Iris pigment epithelial cell (primary cell): ENCODE measurements at places on chromosomes 16 and 17.

DNA sequence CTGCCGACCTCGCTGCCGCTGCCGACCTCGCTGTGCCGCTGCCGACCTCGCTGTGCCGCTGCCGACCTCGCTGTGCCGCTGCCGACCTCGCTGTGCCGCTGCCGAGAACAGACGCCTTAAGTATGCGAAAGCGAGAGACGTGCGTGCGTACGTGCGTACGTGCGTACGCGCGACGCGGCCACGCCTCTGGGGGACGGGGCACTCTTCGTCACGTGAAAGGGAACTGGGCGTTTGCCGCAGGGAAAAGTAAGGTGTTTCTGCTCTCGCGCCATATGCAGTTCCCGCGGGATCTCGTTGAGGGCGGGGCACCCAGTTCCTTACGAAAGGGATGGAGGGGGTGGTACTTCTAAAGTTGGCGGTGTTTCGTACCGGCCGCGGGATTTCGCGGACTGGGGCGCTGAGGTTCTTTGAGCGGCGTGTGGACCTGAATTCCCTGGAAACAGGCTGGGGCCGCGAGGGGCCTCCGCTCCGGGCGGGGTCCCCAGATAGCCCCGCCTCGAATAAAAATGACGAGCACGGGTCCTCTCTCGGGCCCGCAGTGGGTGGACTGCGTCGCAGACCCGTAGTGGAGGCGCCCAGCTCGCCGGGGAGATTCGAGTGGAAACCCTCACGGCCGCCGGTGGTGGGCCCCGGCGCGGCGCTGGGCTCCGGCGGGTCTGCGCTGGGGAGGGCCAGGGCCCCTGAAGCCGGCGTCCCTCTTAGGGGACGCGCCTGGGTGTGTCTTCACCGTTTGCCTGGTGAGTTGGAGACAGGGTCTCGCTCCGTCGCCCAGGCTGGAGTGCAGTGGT is at the start of gene EIF4A3:
Gene EIF4A3, minus strand, starts transcription at position 94 of the 788 bp plus-strand sequence. CDS start 167 bp downstream, outside the sequence.
- peak; percentile 100 for DNase-seq

DNA sequence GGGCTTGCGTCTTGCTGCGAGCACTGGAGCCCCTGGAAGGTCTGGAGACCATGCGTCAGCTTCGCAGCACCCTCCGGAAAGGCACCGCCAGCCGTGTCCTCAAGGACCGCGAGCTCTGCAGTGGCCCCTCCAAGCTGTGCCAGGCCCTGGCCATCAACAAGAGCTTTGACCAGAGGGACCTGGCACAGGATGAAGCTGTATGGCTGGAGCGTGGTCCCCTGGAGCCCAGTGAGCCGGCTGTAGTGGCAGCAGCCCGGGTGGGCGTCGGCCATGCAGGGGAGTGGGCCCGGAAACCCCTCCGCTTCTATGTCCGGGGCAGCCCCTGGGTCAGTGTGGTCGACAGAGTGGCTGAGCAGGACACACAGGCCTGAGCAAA is 7.4 kb downstream of the MPG start:
- DNase-seq = no peak

- DNase-seq = peak; percentile 72
These were observed 6.1 kb downstream of the GDE1 start for GRCh38 chr16:19515757-19516156.

DNA sequence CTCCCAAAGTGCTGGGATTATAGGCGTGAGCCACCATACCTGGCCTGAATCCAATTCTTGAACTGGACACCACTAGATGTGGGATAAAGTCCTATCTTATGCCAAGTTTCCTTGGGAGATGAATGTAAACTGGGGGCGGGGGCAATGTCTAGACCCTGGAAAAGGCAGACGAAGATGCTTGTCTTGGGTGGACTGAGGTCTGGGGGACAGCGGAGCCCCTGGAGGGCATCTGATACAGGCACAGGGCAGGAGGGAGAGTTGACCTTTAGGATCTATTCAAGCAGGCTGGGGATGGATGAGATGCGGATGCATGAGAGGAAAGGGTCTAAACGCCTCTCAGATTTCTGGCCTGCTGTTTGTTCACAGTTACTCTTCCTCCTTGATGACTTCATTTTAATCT is 11.7 kb downstream of the C1QTNF1 start:
- no peak for DNase-seq

DNA sequence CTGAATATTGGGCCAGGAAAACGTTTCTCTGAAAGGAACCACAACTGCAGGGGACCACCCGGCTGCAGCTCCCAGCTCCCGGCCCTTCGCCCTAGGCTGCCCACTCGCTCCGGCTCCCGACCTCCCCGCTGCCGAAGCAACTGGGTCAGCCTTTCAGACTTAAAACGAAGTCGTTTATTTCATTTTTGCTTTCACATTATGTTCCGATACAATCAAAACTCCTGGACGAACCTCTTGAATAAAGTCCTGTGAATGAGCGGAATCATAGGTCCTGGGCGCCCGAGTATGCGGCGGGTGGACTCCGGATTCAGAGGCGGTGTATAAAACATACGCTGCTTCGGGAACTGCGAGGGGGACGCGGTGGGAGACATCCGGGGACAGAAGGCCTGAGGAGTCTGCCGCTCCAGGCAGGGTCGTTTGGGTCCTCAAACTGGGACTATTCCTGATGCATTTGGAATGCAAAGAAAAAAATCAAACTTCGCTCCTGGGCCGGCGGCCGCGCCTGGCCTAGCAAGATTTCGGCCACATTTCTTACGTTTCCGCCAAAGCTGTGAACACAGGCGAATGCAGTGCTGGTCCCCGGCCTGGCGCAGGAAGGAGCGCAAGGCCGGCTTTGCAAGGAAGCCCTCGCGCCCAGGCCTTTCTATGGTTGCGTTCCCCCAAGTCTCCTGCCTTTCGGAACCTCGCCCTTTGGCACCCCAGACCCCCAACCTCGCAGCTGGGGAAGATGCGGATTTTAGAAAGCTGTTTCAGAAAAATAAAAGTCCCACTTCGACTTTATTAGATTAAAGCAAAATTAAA is 3.7 kb downstream of the CBLN1 start:
- no peak for DNase-seq

- DNase-seq = no peak
These were observed 16.4 kb downstream of the CDK5RAP3 start for GRCh38 chr17:47987240-47987835.

DNA sequence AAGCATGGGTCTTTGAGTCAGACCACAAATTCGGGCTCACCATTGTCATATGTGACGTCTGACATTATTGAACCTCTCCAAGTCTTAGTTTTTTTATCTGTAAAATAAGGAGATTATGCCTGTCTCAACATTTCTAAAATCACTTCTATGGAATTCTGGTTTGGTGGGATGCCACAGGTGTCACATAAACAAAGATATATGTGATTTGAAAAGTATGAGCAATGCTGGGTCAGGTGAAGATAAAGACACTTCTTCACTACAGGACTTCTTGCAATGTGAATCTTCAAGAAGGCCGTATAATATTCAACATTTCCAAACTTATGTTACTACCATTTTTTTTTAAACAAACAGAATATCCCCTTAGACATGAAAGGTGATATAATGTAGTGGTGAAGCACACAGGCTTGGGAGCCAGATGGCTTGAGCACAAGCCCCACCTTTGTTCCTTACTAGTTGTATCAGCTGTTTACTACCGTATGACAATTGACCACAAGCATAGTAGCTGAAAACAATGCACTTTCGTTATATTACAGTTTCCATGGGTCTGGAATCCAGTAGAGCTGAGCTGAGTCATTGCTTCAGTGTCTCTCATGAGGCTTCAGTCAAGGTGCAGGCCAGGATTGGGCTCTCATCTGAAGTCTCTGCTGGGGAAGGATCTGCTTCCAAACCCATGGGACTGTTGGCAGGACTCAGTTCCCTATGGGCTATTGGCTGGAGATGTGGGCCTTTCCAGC is 87.7 kb downstream of the UTP18 start:
- DNase-seq = no peak

- no peak for DNase-seq
These were observed 55.6 kb downstream of the USP43 start for GRCh38 chr17:9700754-9701476.

GRCh38 chr17:28390141-28390540 is 15.9 kb downstream of the SLC46A1 start:
- no peak for DNase-seq

GRCh38 chr17:82031303-82031884 is at the start of gene RAC3:
Gene RAC3 (plus strand): TSS chr17:82031678. CDS start chr17:82031762, 84 bp downstream.
- peak; percentile 45 for DNase-seq

DNA sequence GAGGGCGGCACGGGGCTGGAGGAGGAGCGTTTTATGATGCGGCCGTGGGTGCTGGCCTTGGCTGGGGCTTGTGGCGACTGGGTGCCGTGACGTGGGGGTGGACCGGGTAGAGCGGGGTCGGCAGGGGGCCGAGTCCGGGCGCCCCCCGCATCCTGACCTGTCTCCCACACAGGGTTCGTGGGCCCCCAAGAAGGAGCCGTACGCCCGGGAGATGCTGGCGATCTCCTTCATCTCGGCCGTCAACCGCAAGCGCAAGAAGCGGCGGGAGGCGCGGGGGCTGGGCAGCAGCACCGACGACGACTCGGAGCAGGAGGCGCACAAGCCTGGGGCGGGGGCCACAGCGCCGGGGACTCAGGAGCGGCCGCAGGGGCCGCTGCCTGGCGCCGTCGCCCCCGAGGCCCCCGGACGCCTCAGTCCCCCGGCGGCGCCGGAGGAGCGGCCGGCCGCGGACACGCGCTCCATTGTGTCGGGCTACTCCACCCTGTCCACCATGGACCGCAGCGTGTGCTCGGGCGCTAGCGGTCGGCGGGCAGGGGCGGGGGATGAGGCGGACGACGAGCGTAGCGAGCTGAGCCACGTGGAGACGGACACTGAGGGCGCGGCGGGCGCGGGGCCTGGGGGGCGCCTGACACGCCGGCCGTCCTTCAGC is 81.6 kb downstream of the ARHGAP23 start:
- peak; percentile 60 for DNase-seq

DNA sequence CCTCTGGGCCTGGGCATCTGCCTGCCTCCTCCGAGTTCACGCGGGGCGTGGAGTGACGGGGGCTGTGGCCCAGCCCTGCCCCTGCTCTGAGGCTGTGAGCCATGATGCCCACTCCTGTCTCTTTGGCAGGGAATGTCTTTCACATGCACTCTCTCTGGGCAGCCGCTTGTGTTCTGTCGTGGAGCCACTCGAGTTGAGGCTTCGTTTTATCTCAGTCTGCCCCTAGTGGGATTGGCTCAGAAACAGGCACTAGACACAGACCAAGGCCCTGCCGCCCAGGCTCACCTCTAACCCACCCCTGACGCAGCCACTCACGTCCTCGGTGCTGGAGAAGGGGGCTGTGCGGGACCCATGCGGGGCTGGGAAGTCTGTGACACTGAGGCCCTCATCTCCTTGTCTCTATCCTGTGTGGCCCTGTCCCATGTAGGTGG is 67.5 kb upstream of the KCTD5 start:
- DNase-seq = no peak

DNA sequence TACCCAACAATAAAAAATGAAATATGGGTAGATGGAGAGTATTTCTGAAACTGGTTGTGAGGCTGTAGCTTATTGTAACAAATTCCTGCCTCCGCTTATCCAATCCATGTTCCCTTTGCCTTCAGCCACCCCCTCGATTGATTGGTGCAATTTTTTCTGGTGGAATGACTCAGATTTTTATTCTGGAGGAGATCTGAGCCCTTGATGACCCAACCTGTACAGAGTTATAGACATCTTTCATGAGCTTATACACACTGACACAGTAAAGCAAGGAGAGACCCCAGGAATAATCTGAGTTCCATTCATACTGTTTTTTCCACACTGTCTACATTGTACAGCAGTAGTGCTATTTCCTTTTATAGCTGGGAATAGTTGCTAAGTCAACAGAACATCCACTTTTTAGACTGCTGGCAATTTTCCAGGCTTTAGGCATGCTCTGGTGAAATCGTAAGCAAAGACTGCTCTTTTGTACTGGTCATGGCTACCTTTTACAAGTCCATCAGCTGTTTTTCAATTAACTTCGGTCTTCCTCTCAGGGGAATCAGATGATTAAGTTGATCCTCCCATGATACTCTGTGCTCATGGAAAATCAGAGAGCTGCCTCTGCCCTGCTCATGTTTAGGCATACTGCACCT is 30.1 kb downstream of the CCL4 start:
- peak; percentile 22 for DNase-seq

DNA sequence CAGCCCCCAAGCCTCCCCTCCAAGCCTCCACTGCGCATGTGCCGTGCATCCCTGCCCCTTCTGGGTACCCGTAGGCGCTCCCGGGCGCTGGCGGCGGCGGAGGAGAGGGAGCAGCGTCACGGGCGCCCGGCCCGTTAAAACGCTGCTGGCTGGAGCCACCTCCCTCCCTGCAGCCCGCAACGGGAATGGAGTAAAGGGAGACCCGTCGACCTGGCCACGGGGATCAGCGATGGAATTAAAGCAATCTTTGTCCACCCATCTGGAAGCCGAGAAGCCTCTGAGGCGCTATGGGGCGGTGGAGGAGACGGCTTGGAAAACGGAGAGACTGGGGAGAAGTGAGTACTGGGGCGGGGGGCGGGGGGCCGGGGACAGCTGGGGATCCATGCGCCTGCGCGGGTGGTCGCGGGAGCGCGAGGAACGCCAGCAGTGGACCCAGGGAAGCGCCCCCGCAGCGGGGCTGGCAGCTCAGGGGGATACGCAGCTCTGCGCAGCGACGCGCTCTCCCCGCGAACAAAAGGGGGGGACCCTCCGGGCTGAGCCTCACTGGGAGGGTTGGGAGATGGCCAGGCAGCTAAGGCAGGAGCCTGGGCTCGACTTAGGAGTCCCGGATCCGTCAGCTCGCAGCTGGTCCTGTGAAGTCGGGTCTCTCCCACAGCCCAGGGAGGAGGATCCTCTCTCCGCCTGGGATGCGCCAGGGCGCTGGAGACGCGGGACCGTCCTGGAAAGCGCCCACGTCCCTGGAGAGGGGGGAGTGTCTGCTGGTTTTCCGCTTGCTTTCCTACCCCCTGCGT is at the start of gene BMERB1:
Gene BMERB1, plus strand, starts transcription at position 164 of the 791 bp plus-strand sequence. Its CDS starts 66 bp downstream, at position 230.
- peak; percentile 78 for DNase-seq

DNA sequence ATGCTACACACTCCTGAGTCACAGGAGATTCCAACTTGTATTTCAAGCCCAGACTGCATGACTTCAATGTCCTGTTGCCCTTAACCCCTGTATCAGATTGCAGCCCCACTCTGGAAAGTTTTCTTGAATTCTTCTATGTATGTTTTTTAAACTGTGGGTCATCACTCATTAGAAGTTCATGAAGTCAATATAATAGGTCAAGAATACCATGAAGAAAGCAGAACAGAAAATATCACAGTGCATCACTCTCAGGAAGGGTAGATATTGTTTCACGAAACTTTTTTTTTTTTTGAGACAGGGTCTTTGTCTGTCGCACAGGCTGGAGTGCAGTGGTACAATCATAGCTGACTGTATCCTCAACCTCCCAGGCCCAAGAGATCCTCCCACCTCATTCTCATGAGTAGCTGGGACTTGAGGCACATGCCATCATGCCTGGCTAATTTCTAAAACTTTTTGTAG is 20.5 kb downstream of the PRKCB start:
- no peak for DNase-seq

GRCh38 chr16:31356566-31357323 is 1.8 kb downstream of the ITGAX start:
- no peak for DNase-seq
